ENCODE measurements at places on chromosomes 3 and 15.

- no peak for DNase-seq
These were observed 45.4 kb upstream of the RAD18 start for GRCh38 chr3:9008550-9009255.

DNA sequence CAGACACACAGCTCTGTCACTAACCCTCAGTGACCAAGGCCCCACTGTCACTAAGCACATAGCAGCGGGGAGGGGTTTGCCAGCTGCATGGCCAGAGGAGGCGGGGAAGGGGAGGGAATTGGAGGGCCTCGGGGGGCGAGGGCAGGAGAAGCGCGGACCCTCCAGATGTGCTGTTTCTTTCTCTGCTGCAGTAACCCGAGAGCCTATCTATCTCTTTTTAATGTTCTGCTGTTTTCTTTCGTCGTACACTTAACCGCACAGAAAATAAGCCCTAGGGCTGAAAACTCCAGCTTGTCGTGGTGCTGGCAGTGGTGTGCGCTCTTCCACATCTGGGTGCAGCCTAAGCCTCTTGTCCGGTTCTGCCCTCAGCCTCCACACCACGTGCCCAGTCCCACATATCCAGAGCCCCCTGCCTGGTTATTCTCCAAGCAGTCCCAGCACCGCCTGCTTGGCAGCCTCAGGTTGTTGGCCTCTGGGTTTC is 51.1 kb downstream of the BDH1 start:
- no peak for DNase-seq

DNA sequence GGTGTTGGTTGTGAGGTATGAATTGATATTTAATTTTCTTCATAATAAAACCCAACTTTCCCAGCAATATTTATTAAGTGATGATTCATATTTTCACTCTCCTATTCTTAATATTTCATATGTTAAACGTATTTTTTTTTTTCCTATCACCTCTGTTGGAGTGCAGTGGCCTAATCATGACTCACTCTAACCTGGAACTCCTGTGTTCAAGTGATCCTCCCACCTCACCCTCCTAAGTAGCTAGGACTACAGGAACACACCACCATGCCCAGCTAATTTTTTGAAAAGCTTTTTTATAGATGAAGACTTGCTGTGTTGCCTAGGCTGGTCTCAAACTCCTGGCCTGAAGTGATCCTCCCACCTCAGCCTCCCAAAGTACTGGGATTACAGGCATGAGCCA is 8.6 kb downstream of the PARP15 start:
- no peak for DNase-seq

DNA sequence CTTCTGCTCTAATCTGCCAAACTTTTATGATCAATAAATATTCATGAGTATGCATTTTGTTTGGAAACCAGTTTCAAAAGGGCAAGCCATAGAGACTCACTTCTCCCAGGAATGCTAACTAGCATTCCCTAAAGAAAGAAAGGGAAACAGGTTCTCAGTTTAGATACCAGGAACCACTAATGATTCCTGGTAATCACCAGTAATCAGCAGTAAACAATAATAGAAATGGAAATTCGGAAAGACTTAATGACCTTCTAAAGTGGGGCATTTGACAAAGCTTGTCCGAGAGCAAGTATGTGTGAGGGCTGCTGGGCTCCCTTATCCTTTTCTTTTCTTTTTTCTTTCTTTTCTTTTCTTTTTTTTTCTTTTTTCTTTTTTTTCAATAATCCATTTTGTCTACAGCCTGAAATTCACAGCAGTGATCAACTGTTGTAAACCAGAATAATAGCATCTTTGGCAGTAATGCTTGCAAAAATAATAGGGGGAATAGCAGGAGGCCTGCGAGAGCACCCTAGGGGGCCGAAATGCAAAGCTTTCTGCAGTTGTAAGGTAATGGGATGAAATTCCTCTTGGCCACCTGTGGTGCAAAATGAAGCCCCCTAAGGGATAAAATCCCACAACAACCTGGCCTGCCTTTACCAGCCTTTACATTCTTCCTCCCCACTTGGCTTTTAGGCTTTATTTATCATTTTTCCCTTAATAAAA is 253.2 kb downstream of the ZPLD1 start:
- DNase-seq = no peak

DNA sequence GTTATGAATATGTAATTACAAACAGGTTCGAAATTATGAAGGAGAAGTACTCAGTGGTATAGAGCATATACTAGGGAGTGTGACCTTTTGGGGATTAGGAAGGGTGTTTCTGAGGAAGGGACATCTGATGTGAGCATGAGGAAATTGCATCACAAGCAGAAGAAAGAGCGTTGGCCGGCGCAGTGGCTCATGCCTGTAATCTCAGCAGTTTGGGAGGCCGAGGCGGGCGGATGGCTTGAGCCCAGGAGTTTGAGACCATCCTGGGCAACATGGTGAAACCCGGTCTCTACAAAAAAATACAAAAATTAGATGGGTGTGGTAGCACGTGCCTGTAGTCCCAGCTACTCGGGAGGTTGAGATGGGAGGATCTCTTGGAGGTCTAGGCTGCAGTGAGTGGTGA is 6.9 kb downstream of the CMTM7 start:
- no peak for DNase-seq

GRCh38 chr3:43499256-43499655 is 122.6 kb downstream of the ANO10 start:
- no peak for DNase-seq

- no peak for DNase-seq
These were observed 14.2 kb upstream of the SLC7A14 start for GRCh38 chr3:170600005-170600624.
